ENCODE measurements at places on chromosomes 3 and 15.

- DNase-seq = no peak
Observed at GRCh38 chr15:66673410-66674322, 28.4 kb upstream of the SMAD6 start.

GRCh38 chr3:18372786-18373405 lies 52.2 kb downstream of the SATB1 start:
- no peak for DNase-seq

- DNase-seq = no peak
Observed at GRCh38 chr3:58698246-58698645, 31.7 kb upstream of the FAM3D start.

GRCh38 chr15:69766156-69766555 lies 313.5 kb downstream of the RPLP1 start:
- DNase-seq = no peak

DNA sequence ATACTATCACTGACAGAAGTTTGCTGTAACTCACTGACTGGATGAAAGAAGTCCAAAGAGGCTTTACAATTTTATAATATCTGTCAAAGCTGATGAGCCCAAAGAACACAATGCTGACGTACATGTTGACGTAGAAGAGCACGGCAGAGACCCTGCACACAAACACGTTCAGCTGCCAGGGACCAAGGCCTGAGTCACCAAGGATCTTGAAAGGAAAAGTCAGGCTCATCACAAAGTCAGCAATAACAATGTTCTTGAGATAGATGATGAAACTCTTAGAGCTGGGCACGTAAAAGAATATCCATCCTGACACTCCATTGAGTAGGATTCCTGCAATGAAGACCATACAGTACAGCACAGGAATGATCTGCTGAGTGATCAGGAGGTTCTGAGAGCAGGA lies 10.9 kb upstream of the GPR171 start:
- DNase-seq = no peak

DNA sequence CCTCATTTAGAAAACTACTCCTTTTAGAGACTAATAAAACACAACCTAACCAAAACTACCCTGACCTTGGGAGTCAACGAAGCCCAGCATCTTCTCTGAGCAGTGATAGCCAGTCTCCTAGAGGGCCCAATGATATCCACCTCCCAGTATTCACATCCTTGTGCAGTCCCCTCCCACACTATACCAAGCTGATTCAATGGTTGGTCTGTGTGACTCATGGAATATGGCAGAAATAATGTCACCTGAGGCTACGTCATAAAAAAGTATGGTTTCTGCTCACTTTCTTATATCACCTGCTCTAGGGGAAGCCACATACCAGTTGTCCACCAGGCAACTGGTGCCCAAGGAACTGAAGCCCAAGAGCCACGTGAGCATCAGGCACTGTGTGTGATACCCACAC lies 21.4 kb upstream of the USF3 start:
- DNase-seq = no peak

DNA sequence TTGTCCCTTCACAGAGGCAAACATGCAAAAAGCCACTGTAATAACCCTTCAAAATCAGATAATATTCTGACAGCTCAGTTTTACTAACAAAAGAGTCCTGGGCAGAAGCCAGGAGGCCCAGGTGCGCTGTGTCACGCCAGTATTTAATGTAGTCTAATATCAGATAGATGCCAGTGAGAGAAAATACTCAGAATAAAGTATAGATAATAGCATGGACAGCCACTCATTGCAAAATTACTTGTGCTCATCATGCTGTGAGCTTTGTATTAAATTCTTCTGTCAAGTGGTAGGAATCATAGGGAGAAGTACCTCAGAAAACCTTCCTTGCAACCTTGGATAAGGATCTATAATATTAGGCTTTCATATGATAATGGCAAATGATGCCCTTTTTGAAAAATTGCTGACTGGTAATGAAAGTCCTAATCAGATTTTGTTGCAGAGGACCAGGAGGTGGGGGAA lies 1154.3 kb downstream of the ROBO1 start:
- no peak for DNase-seq

- DNase-seq = no peak
Observed at GRCh38 chr3:4852780-4853748, 126.2 kb upstream of the BHLHE40 start.

GRCh38 chr15:71411538-71412482 lies 296.5 kb downstream of the THSD4 start:
- no peak for DNase-seq

DNA sequence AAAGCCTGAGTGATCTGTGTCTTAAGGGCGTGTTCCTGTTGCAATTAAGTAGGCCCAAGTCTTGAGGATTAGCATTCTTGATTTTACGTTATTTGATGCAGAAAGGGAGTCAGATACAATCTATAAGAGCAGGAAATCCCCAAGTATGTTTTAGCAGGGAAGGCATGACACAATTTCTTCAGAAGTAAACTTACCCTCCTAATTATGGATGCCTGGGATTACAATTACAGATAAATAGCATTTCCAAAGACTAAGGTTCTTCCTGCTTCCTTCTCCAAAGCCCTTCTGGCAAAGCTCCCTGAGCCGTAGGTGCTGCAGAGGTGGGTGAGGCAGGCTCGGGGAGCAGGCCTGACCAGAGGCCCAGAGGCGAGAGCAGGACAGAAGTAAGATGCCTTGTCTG lies 34.9 kb upstream of the ST6GAL1 start:
- DNase-seq = no peak

DNA sequence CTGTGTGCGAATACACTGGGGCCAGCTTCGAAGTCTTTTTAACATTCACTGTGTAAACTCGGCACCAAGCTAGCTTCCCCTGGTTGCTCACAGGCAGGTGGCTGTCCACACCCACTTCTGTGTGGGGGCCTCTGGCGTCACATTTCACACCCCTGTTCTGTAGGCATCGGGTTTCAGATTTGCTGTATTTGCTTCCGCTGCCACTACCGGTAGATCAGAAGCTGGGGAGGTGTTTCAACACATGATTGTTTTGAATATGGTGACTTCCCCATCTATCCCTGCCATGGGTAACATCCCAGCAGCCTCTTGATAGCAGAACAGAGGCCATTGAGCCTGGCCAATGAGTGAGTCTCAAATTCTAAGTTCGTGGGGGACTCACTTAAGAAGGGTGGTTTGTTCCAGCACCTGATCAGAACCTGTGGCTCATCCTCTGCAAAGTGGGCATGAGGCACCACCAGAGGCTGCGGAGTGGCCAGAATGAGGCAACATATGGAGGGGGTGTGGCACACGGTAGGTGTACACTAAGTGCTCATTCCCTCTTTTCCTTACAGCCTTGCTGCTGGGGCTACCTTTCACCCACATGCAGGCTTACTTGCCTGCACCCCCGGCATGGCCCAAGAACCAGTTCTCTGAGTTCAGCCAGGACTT lies 61.5 kb downstream of the IQSEC1 start:
- DNase-seq = no peak

GRCh38 chr3:134922866-134923265 lies 127.8 kb downstream of the EPHB1 start:
- DNase-seq = no peak

- no peak for DNase-seq
Observed at GRCh38 chr3:18712713-18713576, 287.8 kb upstream of the SATB1 start.

GRCh38 chr3:128432301-128432970 lies 34.3 kb downstream of the DNAJB8 start:
- DNase-seq = no peak

GRCh38 chr3:21902956-21903355 lies 151.9 kb upstream of the ZNF385D start:
- no peak for DNase-seq

- DNase-seq = no peak
Observed at GRCh38 chr3:182906036-182906435, 74.3 kb downstream of the DCUN1D1 start.

DNA sequence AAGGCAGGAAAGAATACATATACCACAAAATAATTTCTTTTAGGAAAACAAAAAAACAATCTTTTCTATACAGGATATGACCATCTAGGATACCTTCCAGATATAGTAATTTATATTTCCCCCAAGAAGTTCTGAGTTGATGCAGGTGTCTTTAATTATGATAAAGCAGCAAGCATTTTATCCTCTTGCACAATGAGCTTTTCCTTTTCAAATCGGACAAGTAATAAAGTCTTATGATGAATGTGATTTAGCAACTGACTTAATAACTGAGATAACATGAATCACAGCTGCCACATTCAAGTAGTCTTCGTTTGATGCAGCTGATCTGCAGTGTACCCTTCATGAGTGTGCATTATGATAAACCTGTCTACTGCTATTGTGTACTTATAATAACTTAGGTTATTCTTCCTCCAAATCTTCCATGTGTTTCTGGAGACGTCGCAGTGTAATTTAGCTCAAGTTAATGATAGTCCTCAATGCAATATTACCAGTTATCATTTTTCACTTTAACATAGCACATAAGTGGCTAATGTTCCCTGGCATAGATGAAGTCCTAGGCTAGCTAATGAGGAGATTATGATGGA lies 260.3 kb upstream of the MRPL3 start:
- no peak for DNase-seq

Measured in NCI-H446 (cell line).